Cortex of kidney (tissue), 1 donor: ENCODE measurements at places on chromosomes 13 and 19.

DNA sequence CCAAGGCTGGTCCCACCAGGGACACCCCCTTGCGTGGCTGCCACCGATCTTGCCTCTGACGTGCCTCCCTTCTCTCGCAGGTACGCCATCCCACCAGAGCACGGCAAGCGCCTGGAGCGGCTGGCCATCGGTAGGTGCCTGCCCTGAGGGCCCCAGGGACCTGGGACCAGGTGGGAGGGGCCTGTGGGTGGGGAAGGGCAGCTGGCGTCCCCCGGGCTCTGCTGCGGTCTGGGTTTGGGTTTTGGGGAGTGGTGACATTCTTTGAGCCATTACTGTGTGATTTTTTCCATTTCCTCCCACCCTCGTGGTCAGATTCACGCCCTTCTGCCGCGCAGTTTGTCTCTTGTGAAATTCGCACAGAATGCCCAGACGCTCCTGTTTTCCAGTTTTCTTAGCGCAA is 102.0 kb downstream of the KDM4B start:
- DNase-seq: no peak

DNA sequence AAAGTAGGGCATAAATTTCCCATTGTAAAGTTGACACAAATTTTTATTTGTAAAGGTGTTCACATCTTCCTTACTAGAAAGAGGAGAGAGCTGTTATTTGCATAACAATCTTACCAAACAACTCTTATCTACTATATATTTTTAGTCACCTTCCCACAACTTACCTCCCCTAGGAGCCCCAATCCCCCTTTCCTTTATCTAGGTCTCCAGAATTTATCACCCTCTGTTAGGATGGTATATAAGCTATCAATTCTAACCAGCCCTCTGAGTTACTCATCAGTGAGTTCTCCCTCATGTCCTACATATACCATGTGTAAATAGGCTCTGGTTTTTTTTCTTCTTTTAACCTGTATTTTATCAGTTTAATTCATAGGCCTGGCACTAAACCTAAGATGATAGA is 62.2 kb downstream of the DCT start:
- DNase-seq: no peak

DNA sequence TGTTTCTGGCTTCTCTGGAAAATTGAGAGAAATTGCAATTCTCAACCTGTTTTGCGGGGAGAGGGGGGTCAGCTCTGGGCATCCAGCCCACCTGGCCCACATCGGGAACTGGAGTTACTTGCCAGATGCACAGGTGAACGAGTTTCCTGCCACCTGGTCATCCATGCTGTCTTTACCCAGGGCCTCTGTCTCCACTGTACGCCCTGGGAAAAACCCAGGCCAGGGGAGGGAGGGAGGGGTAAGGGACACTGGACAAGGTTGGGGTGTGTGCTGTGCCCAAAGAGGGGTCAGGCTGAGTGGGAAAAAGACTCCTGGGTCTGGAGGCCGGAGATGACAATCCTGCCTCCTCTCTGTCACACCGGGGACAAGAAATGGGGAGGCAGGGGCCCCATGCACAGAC is 307.6 kb downstream of the ZNF536 start:
- no peak for DNase-seq

DNA sequence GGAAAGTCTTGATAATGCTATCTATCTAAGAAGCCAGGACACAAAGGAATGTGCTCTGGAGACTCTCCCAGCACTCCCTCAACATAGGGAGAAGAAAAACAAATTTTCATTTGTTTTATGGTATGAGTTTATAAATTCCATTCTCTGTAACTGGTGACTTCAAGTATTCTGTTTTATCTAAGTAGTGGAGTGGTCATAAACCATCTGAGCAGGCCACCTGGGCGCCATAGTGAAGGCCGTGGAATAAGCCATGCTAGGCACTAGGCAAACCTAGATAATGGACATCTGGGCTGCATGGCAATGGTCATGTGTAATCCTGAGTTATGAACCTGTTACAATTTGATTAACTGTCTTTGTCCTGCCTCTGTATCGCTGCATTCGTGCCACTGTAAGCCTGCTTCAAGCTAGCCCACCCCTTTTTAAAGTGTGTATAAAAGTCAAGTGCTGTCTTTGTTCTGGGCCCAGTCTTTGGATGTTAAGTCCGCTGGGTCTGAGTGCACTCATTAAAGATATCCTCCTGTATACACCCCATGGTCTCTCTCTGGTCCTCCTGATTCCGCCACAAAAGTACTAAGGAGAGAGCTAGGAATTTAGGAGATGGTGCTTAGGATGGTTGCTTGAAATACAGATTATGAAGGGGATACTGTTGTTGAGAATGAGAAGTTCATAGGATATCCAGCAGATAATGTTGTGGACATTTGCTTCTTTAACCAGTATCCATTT is 13.2 kb downstream of the GTF2F2 start:
- DNase-seq: no peak

DNA sequence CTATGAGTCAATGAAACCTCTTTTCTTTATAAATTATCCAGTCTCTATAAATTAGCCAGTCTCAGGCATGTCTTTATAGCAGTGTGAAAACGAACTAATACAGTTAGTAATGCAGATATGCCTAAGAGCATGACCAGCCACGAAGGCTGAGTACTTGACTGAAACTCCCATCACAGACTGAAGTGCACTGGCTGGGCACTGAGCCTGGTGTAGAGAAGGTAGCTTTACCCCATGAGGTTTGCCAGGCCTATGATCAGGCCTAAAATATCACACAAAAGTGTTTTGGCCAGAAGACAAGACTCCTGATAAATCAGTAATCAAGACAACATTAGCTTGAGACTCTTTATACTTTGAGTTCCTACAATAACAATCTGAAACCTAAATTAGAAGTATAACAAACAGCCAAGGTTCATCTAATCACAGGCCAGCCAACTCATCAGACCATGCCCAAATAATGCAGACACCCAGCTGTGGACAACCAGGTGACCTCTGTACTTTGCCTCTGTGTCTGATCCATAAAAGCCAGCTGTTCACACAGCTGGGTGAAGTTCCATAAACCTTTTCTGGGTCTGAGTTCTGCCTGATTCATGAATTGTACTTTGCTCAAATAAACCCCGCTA is 771.8 kb upstream of the SLITRK1 start:
- no peak for DNase-seq

- DNase-seq: no peak
These were observed 20.3 kb downstream of the RFXAP start for GRCh38 chr13:36839281-36839680.

DNA sequence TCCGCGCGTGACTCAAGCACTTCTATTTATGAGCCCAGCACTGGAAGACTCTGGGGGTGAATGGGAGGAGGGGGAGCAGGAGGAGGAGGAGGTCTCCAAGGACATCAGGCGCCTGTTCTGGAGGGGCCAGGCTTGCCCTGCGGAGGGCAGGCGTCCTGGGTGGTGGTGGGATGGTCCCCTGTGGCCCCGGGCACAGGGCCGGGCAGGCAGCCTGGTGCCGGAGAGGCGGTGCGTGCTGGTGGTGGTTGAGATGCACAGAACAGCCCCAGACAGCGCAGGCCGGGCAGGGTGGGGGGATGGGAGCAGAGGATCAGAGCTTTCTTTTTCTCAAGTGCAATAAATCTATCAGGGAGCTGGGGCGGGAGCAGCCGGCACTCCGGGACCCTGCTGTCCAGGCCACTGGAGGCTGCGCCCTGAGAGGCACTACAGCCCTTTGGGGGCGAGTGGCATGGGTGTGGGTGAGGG is 14.0 kb downstream of the NKPD1 start:
- no peak for DNase-seq

GRCh38 chr13:111382877-111383276 is 62.4 kb downstream of the TEX29 start:
- no peak for DNase-seq

DNA sequence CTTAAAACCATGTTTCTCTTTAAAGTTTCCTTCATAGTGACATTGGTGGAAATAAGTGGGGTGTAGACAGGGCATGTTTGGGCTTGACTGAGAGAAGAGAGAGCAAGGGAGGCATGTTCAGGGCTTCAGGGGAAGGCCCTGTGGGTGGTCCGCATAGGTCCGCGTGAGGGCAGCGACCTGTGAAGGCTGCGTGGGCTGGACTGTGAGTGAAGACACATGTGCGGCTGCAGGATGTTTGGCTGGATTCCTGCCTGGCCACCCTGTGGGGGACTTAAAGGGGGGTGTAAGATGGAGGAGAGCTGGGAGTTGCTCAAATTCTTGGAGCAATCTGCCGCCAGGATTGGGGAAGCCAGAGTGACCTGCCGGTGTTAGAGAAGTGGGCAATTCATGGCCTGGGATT is 23.8 kb upstream of the KLF12 start:
- no peak for DNase-seq

DNA sequence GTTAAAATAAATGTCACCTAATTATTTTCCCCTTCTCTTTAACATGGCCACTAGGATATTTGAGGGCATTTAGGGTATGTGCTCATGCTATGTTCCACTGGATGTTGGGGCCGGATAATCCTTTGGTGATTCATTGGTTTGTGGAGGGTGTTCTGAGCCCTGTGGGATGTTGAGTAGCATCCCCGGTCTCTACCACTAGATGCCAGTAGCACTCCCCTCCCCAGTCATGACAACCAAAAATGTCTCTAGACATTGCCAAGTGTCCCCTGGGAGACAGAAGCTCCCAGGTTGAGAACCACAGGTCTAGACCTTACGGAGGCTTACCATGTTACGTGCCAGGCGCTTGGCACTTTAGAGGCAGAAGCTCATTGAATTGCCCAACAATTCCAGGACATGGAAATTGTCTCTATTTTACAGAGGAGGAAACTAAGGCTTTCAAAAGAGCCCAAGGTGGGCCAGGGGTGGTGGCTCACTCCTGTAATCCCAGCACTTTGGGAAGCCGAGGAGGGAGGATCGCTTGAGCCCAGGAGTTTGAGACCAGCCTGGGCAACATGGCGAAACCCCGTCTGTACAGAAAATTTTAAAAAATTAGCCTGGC is 14.1 kb downstream of the SHANK1 start:
- DNase-seq: no peak
